T-helper 17 cell (primary cell): ENCODE measurements at places on chromosomes 7 and 10.

- H3K27me3 ChIP-seq = peaks cover 45% of the 10 kb centered on the region
- no peak overlapping the region for H3K27ac ChIP-seq
- peaks cover 3% of the 10 kb centered on the region for H3K4me1 ChIP-seq
- DNase-seq = no peak
Observed at GRCh38 chr10:124425227-124425962, 6.7 kb upstream of the OAT start.

GRCh38 chr7:91435381-91436059, 171.3 kb downstream of the FZD1 start:
- H3K4me3 ChIP-seq = no peak overlapping the region
- H3K27ac ChIP-seq = no peak overlapping the region
- no peaks in the 10 kb centered on the region for H3K4me1 ChIP-seq
- H3K27me3 ChIP-seq = no peaks in the 10 kb centered on the region
- no peak for DNase-seq

DNA sequence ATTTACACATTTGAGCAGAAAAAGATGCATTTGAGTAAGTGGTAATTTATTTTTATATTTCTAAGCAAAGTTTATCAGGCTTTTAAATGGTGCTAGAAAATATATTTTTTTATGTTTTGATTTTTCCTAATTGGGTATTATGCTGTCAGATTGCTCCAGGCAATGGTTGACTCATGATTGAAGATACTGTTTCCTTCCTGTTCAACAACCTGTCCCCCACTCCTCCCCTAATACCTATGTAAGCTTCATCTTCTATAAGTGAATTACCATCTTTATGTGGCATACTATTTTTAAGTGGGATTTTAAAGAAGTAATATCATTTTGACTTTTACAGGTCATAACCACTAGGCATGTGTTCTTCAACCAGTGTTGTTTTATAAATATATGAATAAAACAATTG, 21.4 kb downstream of the TSPAN13 start:
- peaks cover 2% of the 10 kb centered on the region for H3K4me1 ChIP-seq
- H3K27ac ChIP-seq = no peak overlapping the region
- H3K36me3 ChIP-seq = peaks cover 2% of the 10 kb centered on the region
- peaks cover 27% of the 10 kb centered on the region for H3K27me3 ChIP-seq

DNA sequence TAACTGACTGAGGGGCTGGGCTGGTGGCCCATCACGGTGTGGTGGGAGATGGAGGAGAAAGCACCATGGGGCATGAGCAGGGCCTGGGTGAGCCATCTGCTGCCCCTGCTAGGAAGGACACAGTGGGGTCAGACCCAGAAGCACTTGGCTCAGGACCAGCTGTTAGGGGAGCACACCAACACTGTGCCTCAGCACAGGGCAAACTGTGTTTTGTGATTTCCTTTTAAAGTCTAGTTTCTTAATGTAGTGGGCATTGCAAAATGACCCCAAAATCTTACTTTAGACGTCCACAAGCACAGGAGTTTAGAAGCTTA, 41.2 kb downstream of the NCAPG2 start:
- DNase-seq = no peak
- H3K27me3 ChIP-seq = no peaks in the 10 kb centered on the region
- peaks cover 29% of the 10 kb centered on the region for H3K4me1 ChIP-seq
- peak overlapping the region; percentile 88 for H3K4me3 ChIP-seq
- H3K27ac ChIP-seq = peak overlapping the region; percentile 87
- peaks cover 10% of the 10 kb centered on the region for H3K36me3 ChIP-seq
